NCI-H1105 treated with DMSO at 0.1 percent for 48 hours (cell line): ENCODE measurements at places on chromosomes 7 and 10.
A peak's percentile ranks its signal among the peaks of the same experiment; 100 is the strongest.

- no peak for DNase-seq
Observed at GRCh38 chr7:137952426-137952805, 49.5 kb downstream of the CREB3L2 start.

DNA sequence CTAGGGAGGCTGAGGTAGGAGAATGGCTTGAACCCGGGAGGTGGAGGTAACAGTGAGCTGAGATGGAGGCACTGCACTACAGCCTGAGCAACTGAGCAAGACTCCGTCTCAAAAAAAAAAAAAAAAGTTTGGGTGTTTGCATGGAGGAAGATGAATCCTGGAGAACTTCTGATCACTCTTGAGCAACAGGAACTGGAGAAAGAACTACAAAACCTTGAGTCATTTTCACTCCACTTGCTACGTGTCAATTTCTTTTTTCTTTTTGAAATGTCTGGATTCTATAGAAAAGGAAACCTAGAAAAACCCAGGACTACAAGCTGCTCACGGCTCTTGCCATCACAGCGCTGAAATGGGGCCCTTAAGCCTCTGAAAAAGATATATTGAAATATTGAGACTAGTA, 189.6 kb upstream of the NRP1 start:
- no peak for DNase-seq

GRCh38 chr10:29131952-29132547, 156.8 kb upstream of the LYZL1 start:
- DNase-seq: no peak

- DNase-seq: no peak
Observed at GRCh38 chr10:105974803-105975456, 1189.6 kb downstream of the SORCS1 start.

GRCh38 chr7:97018791-97019531, 5.7 kb downstream of the DLX5 start:
- DNase-seq: no peak

DNA sequence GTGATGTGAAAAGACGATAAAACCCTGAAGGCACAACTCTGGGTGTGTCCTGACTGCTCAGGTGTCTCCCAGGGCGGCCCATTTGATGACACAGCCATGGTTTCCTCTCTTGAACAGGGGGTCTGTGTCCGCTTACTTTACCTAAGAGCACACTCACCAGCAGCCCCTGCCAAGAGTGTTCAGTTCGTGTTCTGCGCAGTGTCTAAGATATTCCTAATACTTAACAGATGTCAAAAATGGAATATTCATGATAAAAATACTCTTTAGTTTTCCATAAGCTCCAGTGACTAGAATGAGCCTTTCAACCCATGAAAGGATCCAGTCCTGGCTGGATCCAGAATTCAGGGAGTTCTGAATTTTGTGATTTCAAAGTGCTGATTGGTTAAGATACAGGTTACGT, 492.4 kb downstream of the TNS3 start:
- no peak for DNase-seq

DNA sequence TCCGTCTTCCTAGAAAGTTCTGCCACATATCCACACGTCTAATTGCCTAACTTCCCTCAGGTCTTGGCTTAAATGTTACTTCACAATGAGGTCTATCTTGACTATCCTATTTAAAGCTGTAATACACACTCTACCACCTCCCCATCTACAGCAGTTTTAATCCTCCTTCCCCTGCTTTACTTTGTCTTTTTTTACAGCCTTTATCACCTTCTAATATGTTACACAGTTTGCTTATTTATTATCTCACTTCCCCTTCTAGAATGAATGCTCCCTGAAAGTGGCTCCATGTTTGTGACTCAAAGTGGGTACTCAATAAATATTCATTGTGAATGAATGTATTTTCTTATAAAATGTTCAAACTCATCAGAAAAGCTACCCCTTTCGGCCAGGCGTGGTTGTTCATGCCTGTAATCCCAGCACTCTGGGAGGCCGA, 13.6 kb upstream of the MICU1 start:
- DNase-seq: no peak

DNA sequence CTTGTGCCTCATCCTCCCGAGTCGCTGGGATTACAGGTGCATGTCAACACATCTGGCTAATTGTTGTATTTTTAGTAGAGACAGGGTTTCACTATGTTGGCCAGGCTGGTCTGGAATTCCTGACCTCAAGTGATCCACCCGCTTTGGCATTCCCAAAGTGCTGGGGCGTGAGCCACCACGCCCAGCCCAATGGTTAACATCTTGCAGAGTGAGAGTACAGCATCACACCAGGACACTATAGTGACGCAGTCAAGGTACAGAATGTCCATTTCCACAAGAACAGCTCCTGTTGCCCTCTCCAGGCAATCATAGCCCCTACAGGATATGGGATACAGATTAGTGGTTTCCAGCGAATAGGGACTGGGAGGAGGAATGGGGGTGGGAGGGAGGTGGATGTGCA, 34.0 kb downstream of the MYO1G start:
- no peak for DNase-seq

DNA sequence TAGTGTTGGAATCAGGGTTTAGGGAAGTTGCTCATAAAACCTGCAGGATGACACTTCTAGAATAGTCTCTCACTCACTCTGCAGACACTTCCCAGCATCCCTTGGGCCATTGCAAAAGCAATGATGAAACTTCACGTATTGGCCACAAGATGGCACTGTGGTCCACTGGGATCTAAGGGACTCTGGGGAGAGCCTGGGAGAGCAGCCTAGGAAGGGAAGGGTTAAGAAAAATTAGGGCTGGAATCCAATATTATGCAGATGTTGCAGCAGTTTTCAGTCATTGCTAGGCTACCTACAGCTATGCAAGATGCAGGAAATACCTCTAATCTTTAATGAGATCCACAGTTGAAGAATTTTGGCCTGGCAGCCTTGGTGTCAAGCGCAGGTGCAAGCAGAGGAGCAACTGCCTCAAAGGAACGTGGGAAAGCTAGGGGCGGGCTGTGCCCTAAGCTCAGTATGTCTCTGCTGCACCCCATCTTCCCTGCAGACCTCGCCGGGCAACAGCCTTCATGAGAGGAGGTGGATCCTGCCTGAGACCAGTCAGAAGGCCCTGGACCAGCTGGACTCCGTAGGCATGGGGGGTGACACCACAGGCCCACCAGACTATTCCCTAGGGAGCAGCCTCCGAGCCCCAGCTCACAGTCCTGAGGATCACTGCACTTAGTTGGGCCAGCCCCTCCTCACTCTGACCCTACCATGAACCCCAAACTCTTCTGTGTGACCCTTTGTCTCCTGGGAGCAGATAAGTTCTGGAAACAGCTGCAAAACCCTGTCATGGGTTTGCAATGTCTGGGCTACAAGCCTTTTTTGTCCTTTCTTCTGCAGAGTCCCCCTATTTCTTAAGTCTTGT, 127.9 kb upstream of the PRSS58 start:
- DNase-seq: peak; percentile 50

DNA sequence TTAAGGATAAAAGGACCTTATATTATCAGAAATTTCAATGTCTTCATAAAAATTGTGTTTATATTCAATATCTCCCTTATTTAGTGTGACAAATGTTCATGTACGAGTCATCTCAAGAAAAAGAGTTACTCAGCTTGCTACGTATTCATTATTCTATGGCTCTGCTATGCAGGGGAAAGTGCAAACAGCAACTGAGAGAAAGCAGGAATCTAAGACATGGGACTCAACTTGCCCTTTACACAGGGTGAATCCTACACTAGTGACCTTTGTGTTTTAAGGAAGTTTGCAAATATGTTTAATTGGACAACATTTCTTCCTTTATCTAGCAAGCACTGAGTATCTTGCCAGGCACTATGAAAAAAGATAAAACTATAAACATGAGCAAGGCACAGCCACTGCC, 104.7 kb downstream of the NPSR1 start:
- no peak for DNase-seq

GRCh38 chr7:130305433-130306042, 12.6 kb downstream of the CPA4 start:
- no peak for DNase-seq

DNA sequence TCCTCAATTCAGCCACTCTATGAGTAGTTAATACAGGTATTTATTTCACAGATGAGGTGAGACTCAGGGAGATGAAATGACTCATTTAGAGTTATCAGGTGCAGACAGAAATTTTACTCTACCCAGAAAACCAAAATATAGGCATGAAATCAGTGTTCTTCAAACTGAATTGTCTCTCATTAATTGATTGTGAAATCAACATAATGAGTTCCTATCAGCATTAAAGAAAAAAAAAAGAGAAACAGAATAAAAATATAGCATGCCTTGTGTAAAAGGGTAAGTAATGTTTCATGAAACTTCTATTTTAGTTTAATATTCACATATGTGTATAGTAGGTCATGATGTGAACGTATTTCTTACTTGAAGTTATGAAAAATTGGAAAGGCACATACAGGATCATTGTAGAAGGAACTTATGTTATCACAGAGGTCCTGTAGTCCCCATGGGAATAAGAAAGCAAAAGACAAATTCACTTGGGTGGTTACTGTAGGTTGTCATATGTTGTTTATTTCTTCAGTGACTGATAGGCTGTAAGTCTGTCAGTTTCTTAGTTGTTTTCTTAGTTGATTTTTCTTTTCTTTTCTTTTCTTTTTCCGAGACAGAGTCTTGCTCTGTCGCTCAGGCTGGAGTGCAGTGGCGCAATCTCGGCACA, 47.5 kb downstream of the KAT6B start:
- DNase-seq: no peak

DNA sequence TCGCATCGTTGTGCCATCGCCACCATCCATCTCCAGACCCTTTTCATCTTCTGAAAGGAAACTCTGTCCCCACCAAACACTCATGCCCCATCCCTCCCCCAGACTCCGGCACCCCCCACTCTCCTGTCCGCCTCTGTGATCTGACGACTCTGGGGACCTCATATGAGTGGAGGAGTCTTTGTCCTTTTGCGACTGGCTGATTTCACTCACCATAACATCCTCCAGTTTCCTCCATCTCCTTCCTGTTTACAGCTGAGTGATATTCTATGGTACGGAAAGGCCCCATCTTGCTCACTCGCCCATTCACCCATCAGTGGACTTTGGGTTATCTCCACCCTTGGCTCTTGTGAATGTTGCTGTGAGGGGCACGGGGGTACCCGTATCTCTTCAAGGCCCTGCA, 11.8 kb upstream of the INSIG1 start:
- DNase-seq: no peak

GRCh38 chr10:76252733-76253132, 821.3 kb downstream of the LRMDA start:
- no peak for DNase-seq

DNA sequence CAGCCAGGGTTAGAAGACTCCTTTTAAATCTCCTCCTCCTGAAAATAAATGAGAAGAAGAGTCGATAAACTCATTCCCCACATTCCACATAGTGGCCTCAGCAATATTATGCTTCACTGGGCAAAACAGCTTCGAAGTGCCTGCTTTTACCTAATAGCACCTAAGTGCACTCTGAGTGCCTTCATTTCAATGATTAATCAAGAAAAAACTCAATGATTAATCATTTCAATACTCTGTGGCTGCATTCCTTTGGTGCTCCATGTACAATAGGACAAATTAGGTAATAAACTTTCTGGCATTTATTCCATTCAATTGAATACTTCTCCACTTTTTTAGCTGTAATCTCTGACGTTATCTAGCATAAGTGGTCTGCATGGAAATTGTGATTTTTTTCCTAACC, 174.6 kb downstream of the CCDC71L start:
- no peak for DNase-seq

DNA sequence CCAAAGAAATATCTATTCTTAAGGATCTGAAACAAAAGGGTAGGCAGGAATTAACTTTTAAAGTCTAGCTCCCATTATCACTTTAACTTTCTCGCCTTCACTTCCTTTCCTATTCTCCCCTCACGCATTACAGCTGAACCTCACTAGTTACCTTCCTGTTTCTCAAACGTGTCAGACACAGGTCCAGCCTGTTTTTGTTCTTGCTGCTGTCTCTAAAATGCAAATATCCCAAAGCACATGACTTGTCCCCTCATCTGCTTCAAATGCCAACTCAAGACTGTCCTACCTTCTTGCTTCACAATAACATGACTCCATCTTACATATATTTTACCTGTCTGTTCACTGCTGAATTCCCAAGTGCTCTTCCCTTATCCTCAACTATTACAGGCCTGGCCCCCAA, 17.6 kb downstream of the ZDHHC6 start:
- DNase-seq: no peak

GRCh38 chr7:69845721-69846495, 247.6 kb downstream of the AUTS2 start:
- peak; percentile 20 for DNase-seq

GRCh38 chr7:36448781-36449379, 59.2 kb downstream of the ANLN start:
- DNase-seq: no peak

DNA sequence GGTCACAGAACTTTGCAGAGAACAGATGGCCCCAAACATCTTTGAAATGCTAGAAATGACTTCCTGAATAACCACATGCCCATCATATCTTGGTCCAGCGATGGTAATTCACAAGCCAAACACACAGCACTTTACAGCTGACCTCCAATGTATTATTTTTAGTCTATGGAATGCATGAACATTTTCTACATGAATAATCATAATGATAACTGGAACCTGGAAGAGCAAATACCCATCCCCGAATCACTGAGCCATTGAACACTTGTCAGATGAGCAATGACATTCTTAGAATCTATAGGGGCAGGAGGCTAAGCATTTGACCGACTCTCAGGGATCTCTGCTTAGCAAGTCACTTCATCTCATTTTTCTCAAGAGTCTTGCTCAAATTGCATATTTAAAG, 167.3 kb downstream of the CREB5 start:
- no peak for DNase-seq

- DNase-seq: no peak
Observed at GRCh38 chr7:36736090-36736898, 12.0 kb upstream of the AOAH start.

DNA sequence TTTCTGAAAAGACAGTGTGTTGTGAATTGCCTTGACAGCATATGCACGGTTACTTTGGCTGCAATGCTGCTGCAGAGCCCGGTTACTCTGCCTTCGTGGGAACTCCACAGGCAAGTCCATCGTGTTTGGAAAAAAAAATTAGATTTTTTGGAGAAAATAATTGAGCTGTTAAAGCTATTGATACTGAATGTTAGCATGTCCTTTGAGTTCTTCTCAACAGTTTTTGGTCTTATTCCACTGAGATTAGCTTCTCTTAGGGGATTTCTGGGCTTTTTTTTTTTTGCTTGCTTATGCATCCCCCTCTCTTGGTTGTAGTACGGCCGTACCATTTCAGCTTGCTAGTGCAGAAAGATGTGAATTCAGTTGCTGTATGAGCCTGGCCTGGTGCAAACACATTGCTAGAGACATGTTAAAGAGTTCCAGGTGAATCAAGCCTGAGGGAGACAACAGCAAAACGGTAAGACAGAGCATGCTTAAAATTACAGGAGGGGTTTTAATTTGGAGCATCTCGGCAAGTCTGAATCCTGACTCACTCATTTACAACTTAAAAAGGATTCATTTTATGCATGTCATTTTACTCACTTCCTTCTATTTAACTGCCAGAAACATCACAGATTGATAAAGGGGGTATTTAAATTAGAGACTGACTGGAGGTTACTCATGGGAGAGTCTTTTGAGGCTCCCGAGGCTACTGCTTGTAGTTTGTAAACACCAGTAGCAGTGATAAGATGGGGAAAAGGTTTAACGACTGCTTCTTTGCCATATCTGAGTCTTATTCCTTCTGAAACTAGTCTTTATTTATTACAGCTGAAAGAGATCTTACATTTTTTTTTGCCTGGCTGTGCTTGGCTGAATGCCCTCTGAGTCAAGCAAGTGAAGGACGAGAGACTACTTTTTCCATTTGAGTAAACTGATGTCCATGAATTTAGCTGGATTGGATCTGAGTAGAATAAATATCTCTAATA, 113.7 kb downstream of the CDK14 start:
- no peak for DNase-seq
